ENCODE measurements at places on chromosomes 11 and 22.

DNA sequence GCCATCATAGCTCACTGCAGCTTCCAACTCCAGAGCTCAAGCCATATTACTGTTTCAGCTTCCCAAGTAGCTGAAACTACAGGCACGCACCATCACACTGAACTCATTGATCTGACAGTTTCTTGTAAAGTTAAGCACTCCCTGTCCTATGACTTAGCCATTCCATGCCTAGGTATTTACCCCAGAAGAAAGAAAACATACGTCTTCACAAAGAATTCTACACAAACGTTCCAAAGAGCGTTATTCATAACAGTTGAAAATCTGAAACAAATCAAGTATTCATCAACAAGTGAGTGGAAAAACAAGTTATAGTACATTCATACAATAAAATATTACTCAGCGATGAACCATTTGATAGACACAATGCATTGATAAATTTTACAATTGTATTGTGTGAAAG is 7.8 kb upstream of the NLRP10 start:
- DNase-seq = no peak

- DNase-seq = no peak
These were observed 98.0 kb downstream of the KIF18A start for GRCh38 chr11:28009996-28010395.

GRCh38 chr11:78438298-78438975 is 20.8 kb upstream of the GAB2 start:
- DNase-seq = no peak

- peak; percentile 35 for DNase-seq
These were observed 30.3 kb upstream of the ASPHD2 start for GRCh38 chr22:26398741-26399153.

GRCh38 chr11:120210626-120211521 is at the start of gene OAF:
TSS of gene OAF (plus strand) at chr11:120211032. CDS start at chr11:120211280, 248 bp downstream.
- DNase-seq = peak; percentile 89

GRCh38 chr22:27810609-27811151 is 9.1 kb upstream of the MN1 start:
- DNase-seq = no peak

DNA sequence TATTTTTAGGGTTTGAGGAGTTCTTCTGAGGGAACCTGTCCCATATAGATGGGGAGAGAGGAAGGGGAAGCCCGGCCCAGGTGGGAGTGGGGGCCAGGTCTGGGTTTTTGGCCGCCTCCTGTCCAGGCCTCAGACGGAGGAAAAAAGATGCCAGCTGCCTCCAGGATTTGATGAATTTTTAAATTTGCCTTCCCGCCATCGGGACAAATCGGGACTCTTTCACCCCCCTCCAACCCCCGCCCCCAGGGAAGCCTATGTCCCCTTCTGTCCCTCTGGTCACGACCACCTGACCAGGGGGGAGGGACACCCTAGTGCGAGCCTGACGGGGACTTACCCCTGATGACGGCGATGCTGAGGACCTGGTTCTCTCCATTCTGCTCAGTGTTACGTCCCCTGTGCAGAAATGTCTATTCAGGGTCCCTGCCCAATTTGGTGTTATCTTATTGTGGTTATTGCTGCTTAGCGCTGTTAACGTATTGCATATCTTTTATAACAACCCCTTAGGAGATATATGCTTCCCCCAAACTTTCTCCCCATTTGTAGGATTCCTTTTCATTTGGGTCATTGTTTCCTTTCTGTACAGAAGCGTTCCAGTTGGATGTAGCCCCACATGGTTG is 115.9 kb upstream of the GRK3 start:
- no peak for DNase-seq

GRCh38 chr11:64477675-64478074 is 113.3 kb upstream of the SLC22A12 start:
- no peak for DNase-seq

DNA sequence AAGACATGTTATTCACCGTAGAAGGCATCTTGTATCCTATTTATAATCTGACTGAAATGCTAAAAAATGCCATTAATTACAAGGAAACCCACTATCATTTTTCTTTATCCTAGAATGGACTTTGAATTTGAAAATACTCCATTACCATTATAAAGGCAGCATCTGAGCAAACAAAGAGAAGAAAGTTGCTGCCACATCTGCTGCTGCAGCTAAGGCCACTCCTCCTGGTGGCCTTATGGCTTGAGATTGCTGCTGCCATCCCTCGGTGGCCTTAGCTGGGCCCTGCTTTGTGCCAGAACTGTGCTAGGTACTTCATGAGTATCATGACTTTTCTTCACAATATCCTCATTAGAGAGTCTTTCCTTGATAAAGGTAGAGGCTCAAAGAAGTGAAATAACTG is 1210.1 kb upstream of the TENM4 start:
- DNase-seq = no peak

DNA sequence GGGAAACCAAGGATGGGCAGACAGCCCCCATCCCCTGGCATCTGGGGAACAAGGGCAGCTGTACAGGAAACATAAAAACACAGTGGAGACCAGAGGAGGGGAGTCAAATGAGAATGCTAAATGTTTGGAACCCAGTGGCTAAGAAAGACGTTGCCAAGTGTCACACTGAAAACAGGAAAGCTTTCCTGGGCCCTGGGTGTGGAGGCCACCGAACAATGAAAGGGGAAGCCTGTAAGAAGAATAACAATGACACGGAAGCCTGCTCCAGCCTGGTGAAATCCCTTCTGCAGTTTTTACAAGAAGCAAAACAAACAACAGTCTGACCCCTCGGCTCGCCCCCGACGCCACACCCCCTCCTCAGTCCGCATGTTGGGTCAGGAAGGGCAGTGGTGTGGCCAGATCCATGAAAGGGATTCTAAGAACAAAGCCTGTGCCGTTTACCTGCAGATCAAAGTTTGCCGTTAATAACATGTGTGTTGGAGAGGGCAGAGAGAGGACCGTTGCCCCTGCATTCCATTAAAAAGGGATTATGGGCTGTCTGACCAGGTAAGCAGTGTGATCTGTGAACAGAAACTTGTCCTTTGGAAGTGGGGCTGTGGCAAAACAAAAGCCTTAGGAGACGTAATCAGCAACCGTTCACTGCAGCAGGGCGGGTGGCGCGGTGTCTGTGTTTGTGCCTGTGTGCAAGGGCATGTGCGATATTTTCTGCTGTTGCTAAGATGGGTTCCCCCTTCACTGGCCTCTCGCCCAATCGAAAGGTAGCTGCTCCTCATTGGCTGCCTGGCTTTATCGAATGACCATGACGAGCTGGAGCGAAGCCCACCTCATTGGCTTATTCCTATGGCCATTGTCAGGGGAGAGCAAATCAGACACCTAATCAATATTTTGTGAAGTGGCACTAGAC is 113.7 kb upstream of the BLID start:
- no peak for DNase-seq

GRCh38 chr11:63613517-63614135 is 607 bp downstream of the PLAAT3 start:
- peak; percentile 44 for DNase-seq

DNA sequence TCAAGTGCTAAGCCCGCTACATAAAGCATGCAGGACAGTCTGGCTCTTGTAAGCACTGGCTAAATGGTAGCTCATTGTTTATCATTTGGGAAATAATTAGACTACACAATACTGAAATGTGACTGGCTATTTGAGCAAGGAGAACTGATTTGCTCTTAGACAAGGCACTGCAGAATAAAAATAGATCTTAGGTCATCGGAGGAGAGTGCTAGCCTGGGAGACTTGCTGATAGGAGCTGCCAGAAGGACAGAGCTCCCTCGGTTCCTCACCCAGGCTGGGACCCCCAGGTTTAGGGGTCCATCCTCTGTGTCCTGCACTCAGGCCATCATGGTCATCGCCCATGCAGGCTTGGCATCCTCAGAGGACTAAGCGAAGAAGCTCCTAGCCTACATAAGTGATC is 184.4 kb upstream of the NCAM1 start:
- DNase-seq = no peak

GRCh38 chr11:132058211-132058772 is 687.9 kb downstream of the NTM start:
- no peak for DNase-seq

DNA sequence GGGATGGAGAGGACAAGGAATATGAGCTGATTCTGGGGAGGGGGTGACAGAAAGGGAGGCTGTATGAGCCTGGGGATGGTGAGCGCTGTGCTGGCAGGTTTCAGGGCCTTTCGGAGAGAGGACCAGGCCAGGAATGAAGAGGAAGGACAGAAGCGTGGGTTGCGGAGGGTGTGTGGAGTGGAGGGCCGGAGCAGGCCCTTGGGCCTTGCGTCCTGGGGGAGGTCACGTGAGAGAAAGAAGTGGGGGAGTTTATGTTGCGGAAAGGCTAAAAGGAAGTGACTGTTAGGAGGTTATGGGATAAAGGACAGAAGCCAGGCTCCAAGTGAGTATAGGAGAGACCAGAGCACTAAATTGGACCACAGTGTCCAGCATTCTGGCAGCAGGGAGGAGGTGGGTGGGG is 17.5 kb downstream of the BCR start:
- no peak for DNase-seq

- DNase-seq = no peak
These were observed 213.2 kb downstream of the LUZP2 start for GRCh38 chr11:24709928-24710565.

GRCh38 chr11:96001037-96001436 is 77.1 kb upstream of the MTMR2 start:
- DNase-seq = no peak

DNA sequence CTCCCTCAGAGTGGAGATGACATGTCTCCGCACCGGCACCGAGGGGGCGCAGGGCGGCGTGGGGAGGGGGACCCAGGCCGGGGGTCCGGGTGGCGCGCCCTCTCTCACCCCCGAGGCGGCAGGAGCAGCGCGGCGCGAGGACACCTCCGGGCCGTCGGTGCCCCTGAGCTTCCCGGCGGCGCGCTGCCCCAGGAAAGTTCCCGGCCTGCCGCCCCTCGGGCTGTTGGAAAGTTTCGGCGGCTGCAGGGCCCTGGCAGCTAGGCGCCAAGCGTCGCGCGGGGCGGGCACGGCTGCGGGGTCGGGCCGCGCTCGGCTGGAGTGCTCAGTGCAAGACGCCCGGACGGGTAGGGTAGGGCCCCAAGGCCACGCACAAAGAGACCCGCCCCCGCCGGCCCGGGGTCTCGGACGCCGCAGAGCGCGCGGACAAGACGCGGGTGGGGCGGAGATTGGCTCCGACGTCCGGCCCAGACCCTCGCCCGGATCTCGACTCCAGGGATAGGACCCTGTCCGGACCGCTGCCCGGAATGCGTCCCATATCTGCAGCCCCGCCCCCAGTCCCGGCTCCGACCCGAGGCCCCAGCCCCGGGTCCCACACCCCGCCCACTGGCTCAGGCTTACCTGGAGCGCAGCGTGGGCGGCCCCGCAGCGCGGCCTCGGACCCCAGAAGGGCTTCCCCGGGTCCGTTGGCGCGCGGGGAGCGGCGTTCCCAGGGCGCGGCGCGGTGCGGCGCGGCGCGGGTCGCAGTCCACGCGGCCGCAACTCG is 471 bp downstream of the ARVCF start:
- DNase-seq = no peak

DNA sequence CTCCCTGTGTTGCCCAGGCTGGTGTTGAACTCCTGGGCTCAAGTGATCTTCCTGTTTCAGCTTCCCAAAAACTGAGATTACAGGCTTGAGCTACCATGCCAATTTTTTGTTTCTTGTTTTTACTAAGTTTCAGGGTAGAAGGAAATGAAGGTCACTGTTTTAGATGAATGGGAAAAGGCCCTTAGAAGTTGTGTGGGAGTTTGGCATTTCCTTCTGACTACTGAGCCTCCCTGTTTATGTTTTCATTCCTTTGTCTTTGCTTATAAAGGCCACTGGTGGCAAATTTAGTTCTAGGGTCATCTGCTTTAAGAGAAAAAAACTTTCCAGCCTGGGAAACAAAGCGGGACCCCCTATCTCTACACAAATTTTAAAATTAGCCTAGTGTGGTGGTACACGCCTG is 22.1 kb downstream of the SRPRA start:
- no peak for DNase-seq

DNA sequence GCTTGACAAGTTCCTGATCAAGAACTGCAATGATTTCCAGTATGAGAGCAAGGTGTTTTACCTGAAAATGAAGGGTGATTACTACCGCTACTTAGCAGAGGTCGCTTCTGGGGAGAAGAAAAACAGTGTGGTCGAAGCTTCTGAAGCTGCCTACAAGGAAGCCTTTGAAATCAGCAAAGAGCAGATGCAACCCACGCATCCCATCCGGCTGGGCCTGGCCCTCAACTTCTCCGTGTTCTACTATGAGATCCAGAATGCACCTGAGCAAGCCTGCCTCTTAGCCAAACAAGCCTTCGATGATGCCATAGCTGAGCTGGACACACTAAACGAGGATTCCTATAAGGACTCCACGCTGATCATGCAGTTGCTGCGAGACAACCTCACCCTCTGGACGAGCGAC is 12.0 kb downstream of the YWHAH start:
- DNase-seq = no peak

GRCh38 chr11:61814247-61814957 is 2.4 kb downstream of the FADS1 start:
- no peak for DNase-seq

DNA sequence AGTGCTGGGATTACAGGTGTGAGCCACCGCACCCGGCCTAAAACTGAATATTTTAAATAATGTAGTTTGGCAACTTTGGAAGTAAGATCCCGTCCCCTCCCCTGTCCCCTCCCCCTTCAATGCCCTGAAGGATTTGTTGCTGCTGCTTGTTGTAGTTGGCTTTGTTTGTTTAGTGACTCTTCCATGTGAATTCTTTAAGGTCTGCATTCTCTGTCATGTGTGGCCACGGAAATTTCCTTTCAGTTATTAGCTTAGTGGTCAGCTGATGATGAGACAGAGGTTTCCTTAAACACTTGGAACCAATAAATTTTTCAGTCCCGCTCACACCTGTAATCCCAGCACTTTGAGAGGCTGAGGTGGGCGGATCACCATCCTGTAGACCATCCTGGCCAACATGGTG is 109.9 kb downstream of the MPPED1 start:
- no peak for DNase-seq

- no peak for DNase-seq
These were observed 250.7 kb upstream of the ARHGAP20 start for GRCh38 chr11:110962921-110963320.

DNA sequence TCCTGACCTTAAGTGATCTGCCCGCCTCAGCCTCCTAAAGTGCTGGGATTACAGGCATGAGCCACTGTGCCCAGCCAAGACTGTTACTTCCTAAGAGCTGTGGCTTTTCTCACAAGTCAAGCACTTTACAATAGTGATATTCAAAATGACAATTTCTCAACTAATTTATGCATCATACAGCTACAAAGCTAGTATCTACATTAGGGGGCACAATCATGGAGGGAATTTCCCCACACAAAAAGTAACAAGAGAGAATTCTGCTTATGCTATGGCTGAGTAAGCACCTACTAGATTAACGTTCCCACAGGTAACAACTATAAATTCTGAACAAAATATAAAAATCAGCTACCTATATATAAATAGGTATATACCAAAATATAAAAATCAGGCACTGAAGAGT is 72.7 kb downstream of the SBF2 start:
- no peak for DNase-seq

GRCh38 chr11:93740730-93741093 is 583 bp downstream of the TAF1D start:
- DNase-seq = peak; percentile 24
